ENCODE measurements at places on chromosomes 1 and 21.

GRCh38 chr1:204652497-204652896 is 33.0 kb downstream of the LRRN2 start:
- no peak for DNase-seq

GRCh38 chr1:3551711-3552110 is 59.6 kb downstream of the MEGF6 start:
- DNase-seq = no peak

GRCh38 chr1:229390130-229390529 is 43.8 kb downstream of the ACTA1 start:
- no peak for DNase-seq

DNA sequence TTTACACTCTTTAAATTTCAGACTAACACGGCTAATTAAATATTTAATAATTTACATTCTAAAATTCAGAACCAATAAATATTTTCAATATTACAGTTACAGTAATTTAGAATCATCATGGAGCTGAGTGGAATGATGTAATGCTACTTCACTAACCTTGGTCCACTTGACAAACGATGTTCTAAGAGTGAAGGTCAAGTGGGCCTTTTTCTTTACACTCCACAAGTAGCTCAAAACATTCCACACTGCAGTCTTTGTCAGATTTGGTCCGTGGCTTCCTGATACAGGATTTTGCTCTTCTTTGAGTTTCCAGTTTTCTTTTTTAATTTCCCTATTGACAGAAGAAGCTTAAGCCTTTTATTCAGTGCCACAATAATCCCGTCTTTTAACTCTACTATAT is 164.6 kb upstream of the NRIP1 start:
- DNase-seq = no peak

DNA sequence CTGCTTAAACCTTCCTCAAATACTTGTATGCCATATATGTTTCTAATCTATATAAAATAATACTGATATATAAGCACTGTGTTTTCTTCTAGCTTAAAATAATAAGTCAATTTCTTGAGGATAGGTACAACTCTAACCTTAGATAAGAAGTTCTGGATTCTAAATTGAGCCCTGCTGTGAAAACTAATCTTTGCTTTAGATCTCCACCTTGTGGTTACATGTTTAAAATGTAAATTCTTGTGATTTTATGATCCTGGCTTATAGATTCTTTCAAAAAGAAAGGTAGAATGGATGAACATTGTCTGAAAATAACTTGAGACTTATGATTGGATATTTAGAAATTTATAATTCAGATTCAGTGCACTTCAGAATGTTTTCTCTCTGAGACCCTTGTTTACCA is 38.9 kb upstream of the HMCN1 start:
- no peak for DNase-seq

DNA sequence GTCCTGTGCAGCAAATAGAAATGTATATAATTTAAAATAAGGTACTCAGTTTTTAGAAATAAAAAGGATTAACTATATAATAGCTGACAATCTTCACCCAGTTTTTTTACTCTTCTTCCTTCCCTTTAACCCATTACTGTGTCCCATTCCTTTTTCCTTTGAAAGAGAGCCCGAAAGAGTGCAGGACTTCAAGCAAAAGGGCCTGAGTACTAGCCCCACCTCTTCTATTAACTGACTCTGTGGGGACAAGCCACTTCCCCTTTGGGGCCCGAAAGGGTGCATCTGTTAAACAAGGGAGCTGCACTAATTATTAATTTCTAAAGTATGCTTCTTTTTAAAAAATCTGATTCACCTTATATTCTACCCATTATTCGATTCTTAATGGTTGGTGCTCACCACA is 3.3 kb downstream of the USP24 start:
- no peak for DNase-seq

GRCh38 chr21:44054710-44055109 is 42.6 kb downstream of the TRAPPC10 start:
- DNase-seq = no peak

DNA sequence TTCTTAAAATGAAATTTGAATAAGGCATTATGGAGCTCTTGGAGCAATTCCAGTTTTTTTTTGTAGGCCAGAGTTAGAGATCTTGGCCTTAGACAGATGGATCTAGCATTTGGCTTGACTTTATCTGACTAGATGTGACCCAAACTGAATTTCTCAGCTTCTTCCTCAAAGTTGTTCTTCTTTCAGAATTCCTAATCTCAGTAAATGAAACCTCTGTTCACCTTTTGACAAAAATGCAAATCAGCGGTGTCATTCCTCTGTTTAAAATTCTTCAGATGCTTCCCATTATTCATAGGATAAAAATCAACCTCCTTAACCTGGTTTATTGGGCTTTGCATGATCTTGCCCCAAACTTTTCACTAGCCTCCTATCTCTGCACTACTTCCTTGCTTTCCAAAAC is 177.6 kb downstream of the RASAL2 start:
- DNase-seq = no peak

- no peak for DNase-seq
Observed at GRCh38 chr1:214010197-214010573, 22.4 kb downstream of the PROX1 start.

DNA sequence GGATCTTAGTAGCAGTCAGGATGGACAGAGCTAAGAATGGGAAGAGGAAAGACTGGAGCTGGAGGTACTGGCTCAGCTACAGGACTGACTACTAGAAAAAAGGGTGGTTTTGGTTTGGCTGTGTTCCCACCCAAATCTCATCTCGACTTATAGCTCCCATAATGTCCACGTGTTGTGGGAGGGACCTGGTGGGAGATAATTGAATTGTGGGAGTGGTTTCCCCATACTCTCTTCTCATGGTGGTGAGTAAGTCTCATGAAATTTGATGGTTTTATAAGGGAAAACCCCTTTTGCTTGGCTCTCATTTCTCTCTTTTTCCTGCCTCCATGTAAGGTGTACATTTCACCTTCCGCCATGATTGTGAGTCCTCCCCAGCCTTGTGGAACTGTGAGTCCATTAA is 466.5 kb upstream of the DEPDC1 start:
- no peak for DNase-seq

DNA sequence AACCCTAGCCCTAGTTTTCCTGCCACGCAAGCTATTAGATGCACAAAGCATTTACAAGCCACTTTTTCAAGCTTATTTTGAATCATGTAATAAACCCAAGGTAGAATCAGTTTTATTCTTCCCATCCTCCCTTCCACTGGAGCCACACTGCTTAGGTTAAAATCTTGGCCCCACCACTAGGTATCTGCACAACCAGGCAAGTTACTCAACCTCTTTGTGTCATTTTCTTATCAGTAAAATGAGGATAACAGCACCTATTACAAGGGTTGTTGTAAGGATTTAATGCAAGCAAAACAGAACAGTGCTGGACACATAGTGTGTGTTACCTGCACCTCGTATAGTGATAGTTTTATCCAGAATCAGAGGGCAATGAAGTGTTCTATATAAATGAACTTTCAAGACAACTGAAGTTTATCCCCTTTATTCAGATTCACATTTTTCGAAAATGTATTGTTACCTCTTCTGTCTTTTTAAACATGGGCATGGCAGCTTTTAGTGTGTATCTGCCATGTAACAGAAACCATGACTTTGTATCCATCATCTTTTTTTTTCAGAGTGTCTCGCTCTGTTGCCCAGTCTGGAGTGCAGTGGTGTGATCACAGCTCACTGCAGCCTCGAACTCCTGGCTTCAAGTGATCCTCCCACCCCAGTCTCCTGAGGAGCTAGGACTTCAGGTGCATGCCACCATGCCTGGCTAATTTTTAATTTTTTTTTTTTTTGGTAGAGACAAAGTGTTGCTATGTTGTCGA is 17.2 kb upstream of the TTC39A start:
- no peak for DNase-seq
